Vagina (tissue), 2 donors: ENCODE measurements at places on chromosomes 3 and 15. TPM values are rescaled to one million over a fixed set of nuclear protein-coding genes. Genes with fewer than 3 reads are reported as not detected.

DNA sequence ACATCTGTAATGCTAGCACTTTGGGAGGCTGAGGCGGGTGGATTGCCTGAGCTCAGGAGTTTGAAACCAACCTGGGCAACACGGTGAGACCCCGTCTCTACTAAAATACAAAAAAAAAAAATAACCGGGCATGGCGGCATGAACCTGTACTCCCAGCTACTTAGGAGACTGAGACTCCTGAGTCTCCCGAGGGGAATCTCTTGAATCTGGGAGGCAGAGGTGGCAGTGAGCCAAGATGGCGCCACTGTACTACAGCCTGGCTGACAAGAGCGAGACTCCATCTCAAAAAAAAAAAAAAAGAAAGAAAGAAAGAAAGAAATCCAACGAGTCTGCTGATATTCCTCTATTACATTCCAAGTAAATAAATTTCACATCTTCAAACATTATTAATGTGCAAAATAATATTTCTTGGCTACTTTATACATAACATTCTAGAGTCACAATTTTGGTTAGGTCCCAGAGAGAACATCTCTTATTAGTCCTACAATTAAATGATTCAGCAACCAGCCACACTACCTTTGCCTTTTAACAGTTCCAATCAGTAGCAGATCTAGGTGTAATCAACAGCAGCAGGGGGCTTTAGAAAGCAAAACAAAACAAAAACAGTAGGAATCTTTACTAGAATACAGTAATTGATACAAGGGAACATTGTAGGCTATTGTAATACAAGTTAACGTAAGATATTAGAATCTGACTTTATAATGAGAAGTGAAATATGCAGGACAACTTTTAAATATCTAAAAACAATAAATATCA, 195.8 kb downstream of the TBC1D5 start:
- H3K36me3 ChIP-seq, result no peaks in the 10 kb centered on the region
- no peak overlapping the region for H3K4me3 ChIP-seq
- H3K4me1 ChIP-seq, result peaks cover 5% of the 10 kb centered on the region

THSD4 gene
- 66.8 TPM for total RNA-seq

GRCh38 chr3:148955544-148956346, 35.6 kb upstream of the GYG1 start:
- H3K4me1 ChIP-seq, result peaks cover 9% of the 10 kb centered on the region
- peak overlapping the region; percentile 85 for H3K27ac ChIP-seq
- DNase-seq, result peak; percentile 93
- no peaks in the 10 kb centered on the region for H3K27me3 ChIP-seq
- H3K4me3 ChIP-seq, result no peak overlapping the region

DNA sequence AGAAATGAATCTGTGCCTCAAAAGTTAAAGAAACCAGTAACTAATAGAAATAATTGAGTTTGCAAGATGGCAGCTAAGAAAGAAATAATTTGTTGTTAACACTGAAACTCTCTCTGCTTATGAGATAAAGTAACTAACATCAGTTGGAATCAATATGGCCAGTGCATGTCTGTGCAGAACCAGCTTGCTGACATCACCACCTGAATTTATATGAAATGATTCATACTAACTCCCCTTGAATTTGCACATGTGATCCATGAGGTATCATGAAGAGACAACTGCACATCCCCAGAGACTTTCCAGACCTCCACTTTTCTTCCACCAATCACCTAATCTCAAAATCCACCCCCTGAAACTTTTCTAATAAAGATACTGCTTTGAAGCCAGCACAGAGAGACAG, 10.3 kb upstream of the SLC25A38 start:
- no peak overlapping the region for H3K4me3 ChIP-seq
- no peak for DNase-seq
- no peaks in the 10 kb centered on the region for H3K4me1 ChIP-seq
- H3K27ac ChIP-seq, result no peak overlapping the region
- H3K36me3 ChIP-seq, result no peaks in the 10 kb centered on the region
- no peaks in the 10 kb centered on the region for H3K27me3 ChIP-seq

AP2M1 gene
- 223 TPM for total RNA-seq

GP5 gene
- total RNA-seq, result not detected

CHRNA7 gene
- 10.1 TPM for total RNA-seq

GUCA1C gene
- total RNA-seq, result not detected

DHX36 gene
- 52.3 TPM for total RNA-seq

DNA sequence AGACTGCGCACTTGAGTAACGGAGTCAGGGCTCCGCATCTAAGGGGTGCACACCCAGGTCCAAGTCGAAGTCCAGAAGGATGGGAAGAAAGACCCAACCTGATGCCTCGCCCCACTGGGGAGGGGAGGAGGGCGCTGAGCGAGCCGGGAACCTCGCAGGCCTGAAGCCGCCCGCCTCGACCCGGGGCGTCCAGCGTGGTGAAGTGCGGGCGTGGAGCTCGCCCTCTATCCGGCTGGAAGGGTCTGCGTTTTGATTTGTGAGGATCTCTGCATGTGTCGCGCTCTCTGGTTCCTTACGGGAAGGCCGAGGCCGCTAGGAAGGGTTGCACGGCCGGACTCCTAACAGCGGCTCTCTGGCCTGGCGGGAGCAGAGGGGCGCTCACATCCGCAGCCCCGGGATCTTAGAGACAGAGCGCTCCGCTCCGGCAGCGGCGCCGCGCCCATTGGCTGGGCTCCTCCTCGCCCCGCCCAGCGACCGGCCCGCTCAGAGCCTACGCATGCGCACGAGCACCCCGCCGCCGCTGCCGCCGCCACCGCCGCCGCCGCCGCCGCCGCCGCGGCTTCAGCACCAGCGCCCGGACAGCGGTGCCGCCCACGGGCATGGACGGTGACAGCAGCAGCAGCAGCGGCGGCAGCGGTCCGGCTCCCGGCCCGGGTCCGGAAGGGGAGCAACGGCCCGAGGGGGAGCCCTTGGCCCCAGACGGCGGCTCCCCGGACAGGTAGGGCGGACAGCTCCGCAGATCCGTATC, at the start of gene DISP2:
TSS of gene DISP2 (plus strand) at position 497 of the 748 bp plus-strand sequence. CDS start at position 600, 103 bp downstream.
- no peak for DNase-seq
- H3K36me3 ChIP-seq, result no peaks in the 10 kb centered on the region
- H3K4me3 ChIP-seq, result peak within 1 kb of the TSS; percentile 53
- H3K4me1 ChIP-seq, result peaks cover 14% of the 10 kb centered on the region

- no peaks in the 10 kb centered on the region for H3K4me1 ChIP-seq
- H3K4me3 ChIP-seq, result no peak overlapping the region
- H3K36me3 ChIP-seq, result no peaks in the 10 kb centered on the region
- DNase-seq, result no peak
- H3K27ac ChIP-seq, result no peak overlapping the region
These were observed 203.2 kb downstream of the ATP8B4 start for GRCh38 chr15:49915822-49916221.

GRCh38 chr15:44719293-44719999, 8.1 kb downstream of the B2M start:
- no peak for DNase-seq
- peak overlapping the region; percentile 34 for H3K27ac ChIP-seq

FHIT gene
- total RNA-seq, result 7.9 TPM

VWA5B2 gene
- 0.98 TPM for total RNA-seq

POLQ gene
- total RNA-seq, result 2.5 TPM

DNA sequence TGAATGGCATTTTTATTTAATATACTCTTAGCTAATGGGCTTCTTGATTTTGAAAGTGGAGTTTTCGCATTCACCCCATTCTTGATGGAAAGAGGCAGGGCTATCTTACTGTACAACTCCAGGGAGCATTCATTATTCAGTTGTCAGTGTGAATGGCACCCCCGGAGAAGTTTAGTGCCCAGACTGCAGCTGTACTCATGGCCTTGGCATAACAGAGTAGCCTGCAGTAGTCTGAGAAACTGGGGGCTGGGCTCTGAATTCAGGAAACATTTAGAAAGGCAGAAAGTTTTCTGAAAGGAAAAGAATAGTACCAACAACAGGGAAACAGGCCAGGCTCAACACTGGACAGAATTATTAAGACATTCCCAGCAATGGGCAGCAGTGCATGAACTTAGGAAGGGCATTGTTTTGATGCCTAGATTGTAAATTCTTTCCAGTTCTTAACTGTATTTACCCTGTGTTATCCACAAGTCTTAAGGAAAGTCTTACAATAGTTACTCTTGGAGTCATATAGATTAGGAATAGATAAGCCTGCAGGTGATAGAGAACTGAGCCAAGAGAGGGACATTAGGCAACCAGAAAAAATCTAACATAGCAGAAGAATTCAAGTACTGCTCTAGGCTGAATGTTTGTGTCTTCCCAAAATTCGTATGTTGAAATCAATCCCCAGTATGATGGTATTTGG, 44.4 kb downstream of the TIPARP start:
- no peaks in the 10 kb centered on the region for H3K27me3 ChIP-seq
- no peak overlapping the region for H3K27ac ChIP-seq
- DNase-seq, result no peak
- H3K4me1 ChIP-seq, result no peaks in the 10 kb centered on the region
- no peaks in the 10 kb centered on the region for H3K36me3 ChIP-seq

ASB14 gene
- total RNA-seq, result not detected

YEATS2 gene
- total RNA-seq, result 23.8 TPM

SMCO1 gene
- total RNA-seq, result not detected

GRCh38 chr3:14222457-14222856, 43.8 kb downstream of the LSM3 start:
- no peaks in the 10 kb centered on the region for H3K4me1 ChIP-seq
- no peak overlapping the region for H3K4me3 ChIP-seq
- DNase-seq, result no peak

- H3K36me3 ChIP-seq, result no peaks in the 10 kb centered on the region
- DNase-seq, result no peak
- peaks cover 24% of the 10 kb centered on the region for H3K4me1 ChIP-seq
- no peak overlapping the region for H3K4me3 ChIP-seq
- no peaks in the 10 kb centered on the region for H3K27me3 ChIP-seq
These were observed 1.7 kb upstream of the PIAS1 start for GRCh38 chr15:68052431-68052830.

EXD1 gene
- not detected for total RNA-seq
